ENCODE measurements at places on chromosomes 5 and 9.

GRCh38 chr5:116506488-116506887 is 68.1 kb downstream of the SEMA6A start:
- no peak for DNase-seq

DNA sequence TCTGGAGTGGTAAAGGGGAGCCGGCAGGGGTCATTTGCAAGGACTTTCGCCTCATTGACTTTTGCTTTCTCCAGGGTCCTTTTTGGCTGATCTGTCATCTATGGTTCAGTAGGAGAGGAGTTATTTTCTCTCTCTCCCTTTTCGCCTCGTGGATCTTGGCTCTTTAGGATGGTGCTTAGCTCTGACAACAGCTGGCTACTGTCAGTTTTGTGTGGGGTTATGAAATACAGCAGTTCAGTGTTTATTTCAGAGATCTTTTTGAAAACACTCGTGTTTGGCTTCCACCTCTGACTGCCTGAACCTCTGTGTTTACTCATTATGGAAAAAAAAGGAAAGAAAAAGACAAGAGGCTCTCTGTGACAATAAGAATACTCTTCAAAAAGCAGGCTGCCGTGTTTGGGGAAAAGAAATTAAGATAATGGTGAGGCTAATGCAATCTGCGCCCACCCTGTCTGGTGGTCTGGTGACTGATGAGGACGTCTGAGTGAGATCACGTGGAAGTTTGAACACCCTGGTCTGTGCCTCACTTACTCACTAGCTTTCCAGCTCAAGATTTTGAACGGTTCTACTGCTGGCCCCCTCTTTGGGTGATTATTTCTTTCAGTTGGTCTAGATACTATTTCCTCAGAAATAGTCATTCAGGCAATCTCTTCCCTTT is 567.7 kb downstream of the CAAP1 start:
- peak; percentile 2 for DNase-seq

- no peak for DNase-seq
Observed at GRCh38 chr9:85432599-85432998, 309.2 kb downstream of the AGTPBP1 start.

- no peak for DNase-seq
Observed at GRCh38 chr5:161630948-161631347, 54.6 kb upstream of the GABRA6 start.

DNA sequence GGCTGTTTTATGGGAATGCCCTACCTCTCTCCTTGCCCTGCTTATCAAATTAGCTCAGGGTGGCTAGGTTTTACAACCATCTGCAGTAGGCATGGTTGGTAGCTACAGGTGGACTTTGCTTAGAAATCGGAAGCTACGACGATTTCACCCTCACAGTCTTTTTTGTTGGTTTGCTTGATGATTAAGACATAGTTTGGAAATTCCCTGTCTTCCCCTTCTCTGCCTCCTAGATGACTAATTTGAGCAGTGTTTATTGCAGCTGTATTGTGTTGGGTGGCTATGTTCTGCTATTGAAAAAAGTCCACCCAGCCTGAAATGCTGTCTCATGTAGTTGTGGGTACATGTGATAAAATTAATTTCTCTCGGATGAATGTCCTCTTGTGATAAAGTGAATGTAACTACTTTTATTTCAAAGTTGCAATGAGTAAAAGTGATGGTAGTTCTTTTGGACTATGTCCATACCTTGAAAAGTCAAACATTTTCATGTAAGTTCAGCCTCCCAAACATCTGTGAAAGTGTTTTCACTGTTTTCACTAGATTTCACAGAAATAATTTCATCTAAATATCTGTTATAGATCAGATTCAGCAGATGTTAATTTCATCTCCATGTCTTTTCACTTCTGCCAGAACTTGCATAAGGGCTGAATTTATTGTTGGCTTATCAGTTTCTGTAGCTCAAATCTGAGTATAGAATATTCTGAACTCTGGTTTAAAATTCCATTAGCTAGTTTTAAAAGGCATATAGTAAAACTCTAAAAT is 37.3 kb upstream of the FYB1 start:
- peak; percentile 65 for DNase-seq

- DNase-seq: peak; percentile 5
Observed at GRCh38 chr5:67063791-67064190, 132.8 kb downstream of the CD180 start.

GRCh38 chr9:86585422-86586143 is 231.4 kb upstream of the TUT7 start:
- DNase-seq: peak; percentile 12

DNA sequence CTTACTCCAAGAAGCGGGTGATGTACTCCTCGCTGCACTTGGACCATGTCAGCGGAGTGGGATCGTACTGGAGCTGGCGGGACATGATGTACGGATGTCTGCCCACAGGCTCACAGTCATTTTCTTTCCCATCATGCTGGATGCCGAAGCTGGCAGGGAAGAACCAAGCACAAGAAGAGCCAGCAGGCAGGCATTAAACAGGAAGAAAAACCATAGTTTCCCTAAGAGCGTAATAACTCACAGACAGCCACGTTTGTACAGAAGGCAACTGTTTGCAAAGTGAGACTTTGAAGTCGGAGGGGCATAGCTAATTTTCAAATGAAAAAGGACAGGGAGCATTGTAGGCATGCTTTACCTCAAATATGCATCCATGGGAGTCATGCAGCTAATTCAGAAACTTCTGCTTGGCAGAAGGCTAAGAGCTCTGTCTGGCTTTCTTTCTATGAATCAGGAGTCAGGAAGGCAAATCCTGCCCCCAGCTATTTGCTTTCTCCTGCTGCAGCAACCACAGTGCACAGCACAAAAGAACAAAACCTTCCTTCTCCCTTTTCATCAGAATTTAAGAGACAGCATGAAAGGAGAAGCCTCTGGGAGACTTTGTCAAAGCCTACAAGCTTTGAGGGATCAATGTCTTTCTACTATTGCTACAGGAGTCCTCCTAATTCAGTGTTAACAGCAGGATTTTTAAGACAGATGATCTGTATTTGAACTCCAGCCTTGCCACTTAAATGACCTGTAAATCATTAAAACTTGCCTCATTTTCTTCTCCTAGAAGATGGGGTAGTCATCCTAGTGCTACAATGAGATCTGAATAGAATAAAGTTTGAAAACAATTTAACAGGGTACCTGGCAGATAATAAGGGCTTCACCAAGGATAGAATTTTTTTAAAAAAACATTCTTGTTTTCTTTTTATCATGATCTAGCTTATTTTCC is 209.1 kb downstream of the TARS1 start:
- DNase-seq: peak; percentile 94

- DNase-seq: no peak
Observed at GRCh38 chr5:7578071-7578470, 182.1 kb downstream of the ADCY2 start.

GRCh38 chr9:83472221-83472665 is 66.0 kb downstream of the FRMD3 start:
- peak; percentile 62 for DNase-seq

DNA sequence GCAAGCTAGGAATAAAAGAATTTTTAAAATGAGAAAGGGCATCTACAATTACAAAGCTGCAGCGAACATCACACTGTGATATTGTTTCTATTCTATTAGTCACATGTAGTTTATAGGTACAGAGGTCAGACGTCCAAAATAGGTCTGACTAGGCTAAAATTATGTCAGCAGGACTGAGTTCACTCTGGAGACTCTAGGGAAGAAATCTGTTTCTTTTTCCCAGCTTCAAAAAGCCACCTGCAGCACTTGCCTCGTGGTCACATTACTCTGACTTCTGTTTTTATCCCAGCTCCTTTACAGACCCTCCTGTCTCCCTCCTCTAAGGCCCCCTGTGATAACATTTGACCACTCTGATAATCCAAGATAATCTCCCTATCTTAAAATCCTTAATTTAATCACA is 5.1 kb upstream of the CKS2 start:
- DNase-seq: no peak

DNA sequence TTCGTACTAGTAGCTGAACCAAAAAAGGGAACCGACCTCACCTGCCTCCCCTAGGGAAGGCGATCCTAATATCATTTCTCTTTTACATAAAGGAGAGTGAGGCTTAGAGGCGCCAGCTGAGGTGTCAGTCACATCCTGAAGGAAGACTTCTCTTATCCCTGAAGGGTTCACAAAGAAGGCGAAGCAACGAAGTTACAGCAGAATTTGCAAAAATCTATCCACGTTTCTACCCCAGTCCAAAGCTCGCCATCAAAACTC is 598 bp upstream of the KIAA1191 start:
- no peak for DNase-seq

- DNase-seq: no peak
Observed at GRCh38 chr5:34849253-34849652, 10.3 kb downstream of the TTC23L start.

GRCh38 chr5:146301626-146302025 is 37.0 kb upstream of the POU4F3 start:
- DNase-seq: no peak

DNA sequence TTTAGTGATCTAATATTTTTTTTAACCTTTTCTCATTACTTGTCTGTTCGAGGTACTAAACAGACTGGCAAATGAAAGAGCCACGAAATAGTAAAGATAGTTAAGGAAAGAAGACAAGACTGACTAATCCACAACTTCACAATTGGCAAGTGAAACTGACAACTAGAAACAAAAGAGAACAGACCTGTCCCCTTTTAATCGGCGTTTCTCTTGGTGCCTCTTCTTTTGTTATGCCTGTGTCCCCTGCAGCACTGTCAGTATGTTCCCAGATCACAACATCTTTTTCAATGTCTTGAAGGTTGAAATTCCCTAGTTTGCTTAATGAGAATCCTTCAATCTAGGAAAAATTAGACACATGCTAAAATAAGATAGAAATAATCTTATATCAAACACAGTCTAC is 26.1 kb downstream of the TUT7 start:
- DNase-seq: no peak

All from fibroblast of upper back skin (primary cell).